ENCODE measurements at places on chromosomes 7 and 10.

GRCh38 chr7:5248201-5248885 is 34.4 kb upstream of the SLC29A4 start:
- DNase-seq: no peak

DNA sequence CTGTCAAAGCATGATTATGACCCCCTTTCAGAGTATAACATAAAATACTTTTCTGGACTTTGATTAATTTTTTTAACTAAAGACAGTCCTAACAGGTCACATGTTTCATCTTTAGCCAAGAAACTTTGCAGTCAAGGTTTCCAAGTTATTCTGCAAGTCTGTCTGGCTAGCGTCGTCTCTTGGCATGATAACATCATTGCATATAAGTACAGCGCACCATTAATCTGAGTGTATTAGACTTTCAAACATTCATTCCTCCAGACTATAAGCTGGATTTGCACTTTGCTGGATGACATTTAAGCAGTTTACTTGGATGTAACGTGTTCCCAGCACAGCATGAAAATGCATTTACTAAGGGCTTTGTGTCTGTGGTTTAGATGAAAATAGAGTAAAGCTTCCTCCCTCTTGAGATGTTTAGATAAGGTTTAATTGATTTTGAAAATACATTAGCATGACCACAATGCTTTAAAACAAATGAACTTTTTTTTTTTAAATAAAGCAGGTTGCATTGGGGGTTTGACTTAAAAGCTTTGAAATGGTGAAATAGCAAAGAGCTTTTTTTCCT is 349.0 kb upstream of the MTPN start:
- no peak for DNase-seq

DNA sequence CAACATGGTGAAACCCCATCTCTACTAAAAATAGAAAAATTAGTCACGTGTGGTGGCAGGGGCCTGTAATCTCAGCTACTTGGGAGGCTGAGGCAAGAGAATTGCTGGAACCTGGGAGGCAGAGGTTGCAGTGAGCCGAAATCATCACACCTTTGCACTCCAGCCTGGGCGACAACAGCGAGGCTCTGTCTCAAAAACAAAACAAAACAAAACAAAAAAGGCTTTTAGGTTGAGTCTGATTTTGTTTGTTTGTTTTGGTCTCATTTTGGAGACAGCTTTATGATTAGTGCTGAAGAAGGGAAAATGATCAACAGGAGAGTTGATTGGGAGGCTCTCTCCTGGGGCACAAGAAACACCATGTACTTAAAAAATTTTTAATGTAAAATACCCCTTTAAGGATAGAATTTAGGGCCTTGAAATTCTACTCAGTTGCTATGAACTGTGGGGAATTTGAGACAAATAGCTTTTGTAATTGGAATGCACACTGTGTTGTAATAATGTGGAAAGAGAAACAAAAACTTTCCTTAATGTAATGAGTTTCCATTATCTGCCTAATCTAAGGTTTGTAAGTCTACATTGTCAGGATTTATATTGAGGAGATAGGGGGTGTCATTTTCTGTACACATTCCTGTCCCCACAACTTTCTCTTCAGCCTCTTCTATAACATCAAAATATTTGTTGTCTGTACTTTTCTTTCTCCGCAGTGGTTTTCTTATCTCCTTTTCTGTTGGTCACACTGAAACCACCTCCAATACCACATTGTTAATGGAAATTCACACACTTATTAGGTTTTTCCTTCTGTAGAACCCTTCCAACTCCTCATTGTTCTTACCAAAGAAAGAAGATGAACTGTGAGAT is 41.3 kb downstream of the ARID5B start:
- no peak for DNase-seq

GRCh38 chr7:25831831-25832411 is 320.1 kb upstream of the NFE2L3 start:
- DNase-seq: no peak

- no peak for DNase-seq
Observed at GRCh38 chr10:68194290-68194689, 37.6 kb downstream of the ATOH7 start.

DNA sequence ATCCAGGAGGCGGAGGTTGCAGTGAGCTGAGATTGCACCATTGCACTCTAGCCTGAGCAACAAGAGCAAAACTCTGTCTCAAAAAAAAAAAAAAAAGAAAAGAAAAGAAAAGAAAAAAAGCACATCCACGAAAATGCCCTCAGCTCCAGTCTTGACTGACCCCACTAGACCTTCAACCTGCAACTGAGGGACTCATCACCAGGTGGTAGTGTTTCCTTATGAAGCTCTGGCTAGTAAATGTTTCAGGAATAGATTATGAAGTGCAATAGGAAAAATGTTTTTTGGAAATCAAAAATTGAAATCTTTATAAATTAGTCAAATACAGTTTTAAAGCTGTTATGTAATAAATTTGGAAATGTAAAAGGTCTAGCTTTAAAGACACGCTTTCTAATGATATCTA is 22.4 kb downstream of the TLL2 start:
- no peak for DNase-seq

GRCh38 chr10:30420766-30421165 is 13.2 kb upstream of the MAP3K8 start:
- no peak for DNase-seq

DNA sequence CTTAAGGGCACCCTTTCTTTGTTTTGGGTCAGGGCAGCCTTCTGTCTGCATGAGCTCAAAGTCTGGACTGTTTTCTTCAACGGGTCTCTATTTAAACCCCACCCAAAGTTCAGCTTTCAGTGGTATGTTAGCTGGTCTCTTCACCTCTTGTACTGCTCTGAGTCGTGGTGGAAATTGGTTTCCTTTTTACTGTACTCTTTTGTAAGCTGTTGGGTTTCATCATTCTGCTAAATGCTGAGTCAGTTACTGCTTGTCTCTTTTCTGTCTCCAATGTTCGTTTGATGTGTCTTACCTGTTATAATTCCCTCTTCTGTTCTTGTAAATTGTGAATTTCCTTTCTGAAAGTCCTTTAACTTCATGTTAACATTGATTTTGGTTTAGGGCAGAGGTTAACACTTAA is 64.1 kb upstream of the MALRD1 start:
- no peak for DNase-seq

DNA sequence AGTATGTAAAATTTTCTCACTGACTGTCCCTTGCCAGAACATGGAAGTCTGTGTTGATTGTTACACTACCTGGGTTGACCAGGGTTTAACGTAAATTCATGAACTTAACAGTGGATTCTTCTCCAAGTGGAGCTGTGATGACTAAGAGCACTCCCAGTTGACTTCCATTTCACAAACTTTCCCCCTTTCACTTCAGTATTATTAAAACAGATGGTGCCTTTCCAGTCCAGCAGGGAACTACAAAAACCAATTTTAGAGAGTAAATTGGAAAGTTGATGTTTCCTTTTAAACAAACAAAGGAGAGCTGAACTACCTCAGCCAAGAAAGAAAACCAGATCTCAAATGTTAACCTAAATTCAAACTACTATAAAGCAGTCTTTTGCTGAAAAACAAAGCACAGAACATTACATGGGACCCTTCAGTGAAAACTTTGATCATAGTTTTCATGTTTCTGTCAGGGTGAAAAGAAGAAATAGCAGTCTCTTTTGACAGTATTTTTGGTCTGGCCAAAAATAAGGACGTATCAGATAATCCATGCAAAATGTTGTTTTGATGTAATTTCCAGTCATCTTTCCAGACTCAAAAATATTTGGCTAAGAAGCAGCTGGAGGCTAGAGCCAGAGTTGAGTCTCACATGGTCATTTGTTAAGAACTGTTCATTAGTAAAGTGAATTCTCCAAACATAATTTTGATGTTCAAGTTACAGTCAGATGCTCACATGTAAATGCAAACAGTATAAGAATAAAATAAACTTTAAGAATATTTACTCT is 479.9 kb upstream of the AKR1E2 start:
- DNase-seq: no peak

DNA sequence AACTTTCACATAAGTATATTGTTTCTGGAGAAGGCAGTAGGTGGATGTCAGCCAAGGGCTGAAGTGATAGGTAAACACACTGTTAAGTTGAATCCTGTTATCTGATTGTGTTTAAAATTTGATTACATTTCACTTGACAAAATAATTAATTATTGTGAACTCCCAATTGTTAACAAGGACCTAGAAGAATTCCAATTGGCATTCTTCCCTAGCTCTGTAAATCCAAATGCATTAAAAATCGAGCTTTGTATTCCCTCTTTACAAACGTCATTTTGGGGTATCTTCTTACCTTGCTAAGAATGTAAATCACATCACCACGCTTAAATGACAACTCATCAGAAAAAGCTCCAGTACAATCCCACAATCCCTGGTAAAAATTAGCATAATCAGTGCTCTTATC is 179.9 kb downstream of the SKAP2 start:
- DNase-seq: no peak

GRCh38 chr10:121526801-121527221 is 71.4 kb downstream of the FGFR2 start:
- DNase-seq: no peak

- DNase-seq: no peak
Observed at GRCh38 chr7:2965745-2966270, 77.9 kb downstream of the CARD11 start.

- no peak for DNase-seq
Observed at GRCh38 chr10:30447125-30447799, 13.3 kb downstream of the MAP3K8 start.

DNA sequence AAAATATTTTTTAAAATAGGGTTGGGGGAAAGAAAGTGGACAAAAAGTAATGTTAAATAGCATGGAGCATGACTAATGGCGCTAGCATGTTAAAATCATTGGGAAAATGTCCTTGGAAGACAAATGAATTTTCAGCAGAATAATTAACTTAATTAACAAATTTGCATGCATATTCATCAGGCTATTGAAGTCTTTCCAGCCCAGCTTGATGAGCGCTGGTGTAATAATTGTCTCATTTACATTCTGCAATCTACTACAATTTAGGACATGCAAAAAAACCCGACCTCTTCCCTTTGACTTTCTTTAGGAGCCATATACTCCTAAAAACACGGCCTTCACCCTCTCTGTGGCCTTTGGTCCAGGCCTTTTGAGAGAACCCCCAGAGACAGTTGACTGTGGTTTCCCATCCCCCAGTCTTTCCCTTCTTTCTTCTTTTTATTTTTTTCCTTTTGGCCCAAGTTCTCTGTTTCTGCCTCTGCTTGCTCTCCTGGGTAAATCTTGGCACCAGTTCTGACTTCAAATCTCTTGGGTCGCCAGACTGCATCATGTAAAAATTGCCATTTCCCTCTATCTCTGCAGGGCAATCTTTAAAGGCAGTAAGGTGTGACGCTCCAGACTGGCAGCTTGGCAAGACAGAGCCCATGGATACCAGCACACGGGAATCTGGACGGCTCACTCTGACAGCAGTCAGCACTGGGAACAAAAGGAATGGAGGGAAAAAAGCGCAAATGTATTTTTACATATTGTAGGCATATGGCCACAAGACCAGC is 105.5 kb downstream of the NEUROD6 start:
- no peak for DNase-seq

DNA sequence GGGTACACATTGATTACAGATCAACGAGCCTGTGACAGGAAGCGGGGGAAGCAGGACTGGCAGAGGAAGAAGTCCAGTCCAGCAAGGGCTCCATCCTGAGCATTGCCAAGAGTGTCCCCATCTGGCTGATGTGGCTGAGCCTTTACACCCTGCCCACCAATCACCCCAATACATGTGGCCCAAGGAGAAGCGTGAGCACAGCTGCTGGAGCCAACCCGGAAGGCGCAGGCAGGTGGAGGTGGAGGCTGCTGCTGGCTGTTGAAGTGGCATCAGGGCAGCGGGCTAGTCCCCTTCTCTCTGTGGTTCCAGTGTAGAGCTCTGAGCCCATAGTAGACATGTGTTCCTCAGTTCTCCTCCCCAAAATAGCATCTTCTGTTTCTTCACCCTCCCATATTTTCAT is 6.8 kb upstream of the AMPH start:
- no peak for DNase-seq

DNA sequence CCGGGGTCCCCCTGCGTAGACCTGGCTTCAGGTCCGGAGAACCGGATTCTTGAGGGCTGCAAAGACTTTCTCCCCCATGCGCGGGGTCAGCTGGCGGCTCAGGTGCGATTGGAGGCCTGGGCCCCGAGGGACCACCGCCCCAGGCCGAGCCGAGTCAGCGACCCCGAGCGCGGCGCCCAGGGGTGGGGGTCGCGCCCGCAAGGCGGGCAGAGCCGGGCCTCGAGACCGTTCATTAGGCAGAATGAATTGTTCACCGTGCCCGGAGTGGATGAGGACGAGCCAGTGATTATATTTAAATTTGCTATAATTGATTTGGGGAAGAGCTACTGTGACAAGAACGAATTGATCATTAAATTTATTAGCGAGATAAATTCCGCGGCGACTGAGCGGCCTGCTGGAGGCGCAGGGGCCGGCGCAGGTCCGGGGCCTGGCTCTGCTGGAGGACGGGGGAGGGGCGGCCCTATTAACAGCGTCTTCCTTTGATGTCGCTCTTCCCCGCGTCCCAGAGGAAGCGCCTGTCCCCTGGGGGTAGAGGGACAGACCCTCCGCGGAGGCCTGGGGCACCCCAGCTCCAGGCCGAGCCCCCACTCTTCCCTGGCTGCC is 7.5 kb downstream of the MNX1 start:
- no peak for DNase-seq

GRCh38 chr7:156780724-156781455 is 112.1 kb downstream of the LMBR1 start:
- DNase-seq: no peak

- DNase-seq: no peak
Observed at GRCh38 chr10:77456414-77456813, 181.2 kb downstream of the KCNMA1 start.

- no peak for DNase-seq
Observed at GRCh38 chr10:29961351-29961750, 98.0 kb downstream of the JCAD start.

DNA sequence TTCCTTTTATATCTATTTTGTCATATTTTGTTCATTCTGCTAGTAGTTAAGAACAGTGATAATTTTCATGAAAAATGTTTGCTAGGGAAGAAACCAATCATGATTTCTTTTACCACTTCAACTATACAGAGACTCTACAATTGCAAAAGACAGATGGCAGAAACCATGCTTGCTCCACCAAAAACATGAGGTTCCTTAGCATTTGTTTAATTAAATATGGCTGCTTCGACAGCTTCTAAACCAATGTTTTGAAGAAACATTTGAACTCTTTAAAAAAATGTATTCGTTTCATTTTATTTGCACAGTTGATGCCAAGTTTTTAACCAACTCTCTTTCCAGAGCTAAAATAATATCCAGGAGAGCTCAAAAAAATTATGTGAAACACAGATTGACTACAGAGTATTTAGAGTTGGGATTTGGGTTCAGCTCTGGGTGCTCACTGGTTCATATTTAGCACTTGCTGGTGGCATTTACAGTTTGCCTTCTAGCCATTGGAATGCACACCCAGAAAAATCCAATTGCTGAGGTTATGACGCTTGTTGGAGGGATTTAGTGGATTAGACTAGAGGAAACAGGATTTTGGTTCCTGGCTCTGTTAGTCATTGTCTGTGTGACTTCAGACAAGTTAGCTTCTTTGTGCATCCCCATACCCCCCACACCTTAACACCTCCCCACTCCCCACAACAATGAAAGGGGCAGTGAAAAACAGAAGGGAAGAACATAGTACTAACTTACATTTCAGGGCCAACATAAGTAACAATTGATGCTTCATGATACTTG is 35.8 kb upstream of the SDHAF3 start:
- no peak for DNase-seq
